ENCODE measurements at places on chromosomes 11 and 22.
A peak's percentile ranks its signal among the peaks of the same experiment; 100 is the strongest.

GRCh38 chr11:407651-408123 lies 7.1 kb downstream of the SIGIRR start:
- H3K4me1 ChIP-seq = peaks cover 8% of the 10 kb centered on the region
- H3K36me3 ChIP-seq = no peaks in the 10 kb centered on the region
- H3K27ac ChIP-seq = no peak overlapping the region

- DNase-seq = no peak
- H3K27me3 ChIP-seq = no peaks in the 10 kb centered on the region
- peaks cover 22% of the 10 kb centered on the region for H3K36me3 ChIP-seq
- no peak overlapping the region for H3K4me3 ChIP-seq
Observed at GRCh38 chr22:40418366-40419201, 48.2 kb downstream of the SGSM3 start.

- H3K4me3 ChIP-seq = no peak overlapping the region
- peak; percentile 50 for DNase-seq
- peaks cover 3% of the 10 kb centered on the region for H3K4me1 ChIP-seq
- H3K36me3 ChIP-seq = no peaks in the 10 kb centered on the region
- H3K27me3 ChIP-seq = no peaks in the 10 kb centered on the region
- H3K27ac ChIP-seq = no peak overlapping the region
Observed at GRCh38 chr11:29224739-29225384, 792.0 kb downstream of the KCNA4 start.

DNA sequence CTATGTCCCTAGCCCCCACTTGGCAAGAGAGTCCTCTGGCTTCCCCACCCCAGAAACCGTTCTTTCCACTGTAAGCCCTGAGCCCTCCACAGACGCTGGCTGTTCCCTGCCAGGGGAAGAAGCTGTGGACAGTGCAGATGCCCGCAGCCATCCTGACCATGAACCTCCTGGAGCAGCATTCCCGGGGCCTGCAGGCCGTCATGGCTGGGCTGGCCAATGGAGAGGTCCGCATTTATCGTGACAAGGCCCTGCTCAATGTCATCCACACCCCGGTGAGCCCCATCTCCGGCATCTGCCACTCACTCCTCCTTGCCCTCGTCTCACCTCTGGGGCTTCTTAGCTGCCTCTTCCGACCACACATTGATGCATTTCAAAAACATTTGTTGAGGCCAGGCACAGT lies 13.2 kb downstream of the BBS1 start:
- no peak overlapping the region for H3K4me3 ChIP-seq
- H3K27ac ChIP-seq = no peak overlapping the region
- no peak for DNase-seq
- peaks cover 3% of the 10 kb centered on the region for H3K36me3 ChIP-seq

DNA sequence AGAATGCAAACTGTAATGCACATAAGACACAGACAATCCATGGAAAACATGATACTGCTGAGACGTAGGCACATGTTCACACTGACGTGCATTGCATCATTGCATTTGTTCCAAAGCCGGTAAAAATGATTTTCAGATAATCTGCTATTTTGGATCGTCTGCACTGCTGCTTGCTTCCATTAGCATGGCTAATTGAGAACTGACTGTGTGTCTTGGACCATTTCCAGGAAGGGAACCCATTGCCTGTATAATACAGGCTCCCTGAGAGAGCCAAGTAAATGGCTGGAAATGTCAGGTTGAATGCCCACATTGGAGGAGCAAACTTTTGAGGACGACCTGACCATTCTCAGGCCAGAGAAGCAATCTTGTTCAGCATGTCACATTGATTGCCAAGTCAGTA lies 304.8 kb downstream of the ST3GAL4 start:
- peaks cover 2% of the 10 kb centered on the region for H3K4me1 ChIP-seq
- no peak overlapping the region for H3K4me3 ChIP-seq
- no peaks in the 10 kb centered on the region for H3K36me3 ChIP-seq
- H3K27me3 ChIP-seq = peaks cover 21% of the 10 kb centered on the region
- no peak overlapping the region for H3K27ac ChIP-seq

Measured in H1 (cell line).